Endothelial cell (in vitro differentiated cells): ENCODE measurements at places on chromosomes 4 and X.

DNA sequence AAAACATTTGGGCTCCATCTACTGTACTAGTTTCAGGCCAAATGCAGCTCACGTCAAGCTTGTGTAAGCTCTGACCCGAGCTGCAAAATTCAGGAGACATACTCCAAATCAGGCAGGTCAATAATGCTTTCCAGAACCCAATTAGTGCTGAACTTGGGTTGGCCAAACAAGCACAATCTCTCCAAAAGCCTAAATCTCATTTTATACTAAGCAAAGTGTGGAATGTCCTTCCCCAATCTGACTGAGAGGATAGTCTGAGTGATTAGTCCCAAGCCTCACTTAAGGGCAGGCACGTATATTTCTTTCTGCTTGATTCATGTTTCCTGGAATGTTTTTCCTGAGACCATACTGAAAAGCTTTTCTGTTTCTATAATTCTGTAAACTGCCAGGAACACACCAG, 79.9 kb downstream of the NKX6-1 start:
- H3K4me1 ChIP-seq: no peaks in the 10 kb centered on the region
- no peaks in the 10 kb centered on the region for H3K36me3 ChIP-seq
- no peaks in the 10 kb centered on the region for H3K27me3 ChIP-seq

- no peaks in the 10 kb centered on the region for H3K36me3 ChIP-seq
- no peak overlapping the region for H3K4me3 ChIP-seq
Measured at GRCh38 chr4:27057662-27058061, 197.0 kb downstream of the STIM2 start.

DNA sequence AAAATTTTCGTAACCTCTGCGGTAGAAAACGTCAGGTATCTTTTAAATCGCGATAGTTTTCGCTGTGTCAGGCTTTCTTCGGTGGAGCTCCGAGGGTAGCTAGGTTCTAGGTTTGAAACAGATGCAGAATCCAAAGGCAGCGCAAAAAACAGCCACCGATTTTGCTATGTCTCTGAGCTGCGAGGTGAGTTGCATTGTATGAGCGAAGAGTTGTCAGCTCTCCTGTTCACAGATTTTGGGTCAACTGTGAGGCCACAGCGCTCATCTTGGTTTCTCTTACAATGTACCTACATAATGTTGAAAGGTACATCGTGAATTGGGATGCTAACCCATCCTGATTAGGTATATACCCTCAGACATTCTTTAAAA, 486 bp downstream of the CLCN3 start:
- peaks cover 25% of the 10 kb centered on the region for H3K4me1 ChIP-seq
- DNase-seq: peak; percentile 19
- H3K4me3 ChIP-seq: peak overlapping the region; percentile 95
- H3K27me3 ChIP-seq: peaks cover 2% of the 10 kb centered on the region
- H3K27ac ChIP-seq: peak overlapping the region; percentile 98

DNA sequence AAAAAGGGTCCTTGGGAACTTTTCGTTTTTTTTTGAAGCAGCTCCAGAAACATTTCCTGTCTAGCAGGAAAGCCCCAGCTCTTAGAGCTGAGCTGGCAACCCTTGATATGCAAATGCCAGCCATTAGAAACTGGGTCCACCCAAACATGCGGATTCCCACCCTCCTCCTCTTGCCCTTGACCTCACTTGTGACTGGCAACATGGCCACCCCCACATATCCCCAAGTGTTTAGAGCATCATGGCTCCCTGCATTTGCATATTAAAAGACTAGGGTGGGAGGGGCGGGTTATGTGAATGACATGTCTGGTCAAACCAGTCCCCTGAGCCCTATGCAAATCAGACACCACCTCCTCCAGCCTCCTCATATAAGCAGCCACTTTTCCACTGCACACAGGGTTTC, 671.1 kb downstream of the FAT4 start:
- DNase-seq: no peak
- no peak overlapping the region for H3K27ac ChIP-seq
- H3K36me3 ChIP-seq: no peaks in the 10 kb centered on the region

- H3K36me3 ChIP-seq: no peaks in the 10 kb centered on the region
- H3K27me3 ChIP-seq: no peaks in the 10 kb centered on the region
- no peak overlapping the region for H3K27ac ChIP-seq
- DNase-seq: no peak
Measured at GRCh38 chrX:53798281-53798680, 111.8 kb upstream of the HUWE1 start.

GRCh38 chr4:108560616-108561015, 59.8 kb upstream of the RPL34 start:
- H3K27ac ChIP-seq: peak overlapping the region; percentile 98
- no peak overlapping the region for H3K4me3 ChIP-seq
- H3K27me3 ChIP-seq: peaks cover 4% of the 10 kb centered on the region
- peak; percentile 42 for DNase-seq

GRCh38 chr4:76892601-76893000, 5.3 kb downstream of the SOWAHB start:
- no peak for DNase-seq
- H3K27ac ChIP-seq: no peak overlapping the region
- no peaks in the 10 kb centered on the region for H3K36me3 ChIP-seq
- peaks cover 15% of the 10 kb centered on the region for H3K4me1 ChIP-seq

GRCh38 chrX:23127586-23127985, 127.8 kb downstream of the DDX53 start:
- no peak for DNase-seq
- no peaks in the 10 kb centered on the region for H3K36me3 ChIP-seq
- H3K27ac ChIP-seq: no peak overlapping the region
- no peak overlapping the region for H3K4me3 ChIP-seq
- no peaks in the 10 kb centered on the region for H3K27me3 ChIP-seq
- no peaks in the 10 kb centered on the region for H3K4me1 ChIP-seq

DNA sequence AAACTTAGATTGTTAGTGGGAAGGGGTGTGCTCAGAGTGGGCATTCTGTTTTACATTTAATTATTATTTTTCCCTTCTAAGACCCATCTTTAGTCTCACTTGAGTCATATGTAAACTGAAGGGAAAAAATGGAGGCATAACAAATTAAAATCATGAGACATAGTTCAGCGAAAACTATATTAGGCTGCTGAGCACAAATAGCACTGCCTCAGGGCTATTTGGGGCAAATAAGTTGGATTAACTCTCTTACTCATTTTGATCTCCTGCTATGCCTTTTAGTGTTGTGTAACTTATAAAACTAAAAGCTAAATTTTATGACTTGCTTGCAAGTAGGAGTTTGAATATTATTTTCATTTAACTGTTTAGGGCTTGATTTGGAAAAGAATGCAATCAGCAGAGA, 1329.2 kb upstream of the PCDH7 start:
- H3K27me3 ChIP-seq: no peaks in the 10 kb centered on the region
- DNase-seq: no peak
- H3K36me3 ChIP-seq: no peaks in the 10 kb centered on the region
- H3K27ac ChIP-seq: no peak overlapping the region
- H3K4me3 ChIP-seq: no peak overlapping the region

GRCh38 chrX:39564751-39565150, 533.0 kb downstream of the BCOR start:
- peaks cover 6% of the 10 kb centered on the region for H3K27me3 ChIP-seq
- H3K36me3 ChIP-seq: no peaks in the 10 kb centered on the region
- H3K4me1 ChIP-seq: no peaks in the 10 kb centered on the region

GRCh38 chr4:151641167-151641566, 119.6 kb downstream of the GATB start:
- no peaks in the 10 kb centered on the region for H3K4me1 ChIP-seq
- H3K27me3 ChIP-seq: no peaks in the 10 kb centered on the region

DNA sequence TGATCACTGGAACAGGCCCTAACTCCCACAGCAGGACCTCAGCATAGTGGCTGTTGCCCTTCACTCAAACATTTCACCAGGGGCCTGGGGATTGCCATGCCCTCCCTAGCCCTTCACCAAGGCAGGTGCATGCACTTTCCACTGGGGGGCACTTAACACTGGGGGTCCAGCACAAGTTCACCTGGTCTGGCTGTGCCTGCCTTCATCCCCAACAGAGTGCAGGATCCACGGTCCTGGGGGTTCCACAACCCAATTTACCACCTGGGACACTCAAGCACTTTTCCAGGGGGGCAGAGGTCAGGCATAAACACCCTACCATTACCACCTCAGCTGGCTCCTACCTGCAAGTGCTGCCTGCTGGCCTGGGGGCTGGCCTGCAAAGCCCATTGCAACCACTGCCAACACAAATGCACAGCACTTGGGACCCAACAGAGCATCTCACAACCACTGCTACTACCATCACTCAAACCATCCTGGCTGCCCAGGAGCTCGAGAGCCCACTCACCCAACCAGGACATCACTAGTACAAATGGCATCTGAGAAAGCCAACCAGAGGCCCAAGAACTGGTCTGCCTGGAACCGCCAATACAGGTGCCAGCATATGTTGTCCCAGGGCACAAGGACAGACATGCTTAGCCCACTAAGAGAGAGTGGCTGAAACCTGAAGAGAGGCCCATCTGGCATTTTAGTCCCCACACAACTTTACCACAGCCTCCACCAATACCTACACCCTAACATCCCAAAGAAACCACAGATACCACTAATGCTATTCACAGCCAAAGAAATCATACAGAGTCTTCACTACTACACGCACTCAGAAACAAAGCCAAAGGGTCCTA, 43.1 kb downstream of the NAT8L start:
- H3K4me1 ChIP-seq: no peaks in the 10 kb centered on the region
- H3K36me3 ChIP-seq: peaks cover 7% of the 10 kb centered on the region
- no peak overlapping the region for H3K27ac ChIP-seq
- peaks cover 6% of the 10 kb centered on the region for H3K27me3 ChIP-seq
- DNase-seq: no peak

- H3K4me1 ChIP-seq: peaks cover 8% of the 10 kb centered on the region
- peak; percentile 26 for DNase-seq
- H3K27me3 ChIP-seq: peaks cover 13% of the 10 kb centered on the region
- H3K4me3 ChIP-seq: peak overlapping the region; percentile 90
- H3K27ac ChIP-seq: peak overlapping the region; percentile 64
Measured at GRCh38 chrX:386239-386767, 404 bp downstream of the PPP2R3B start.
